ENCODE measurements at places on chromosomes 2 and 18.

DNA sequence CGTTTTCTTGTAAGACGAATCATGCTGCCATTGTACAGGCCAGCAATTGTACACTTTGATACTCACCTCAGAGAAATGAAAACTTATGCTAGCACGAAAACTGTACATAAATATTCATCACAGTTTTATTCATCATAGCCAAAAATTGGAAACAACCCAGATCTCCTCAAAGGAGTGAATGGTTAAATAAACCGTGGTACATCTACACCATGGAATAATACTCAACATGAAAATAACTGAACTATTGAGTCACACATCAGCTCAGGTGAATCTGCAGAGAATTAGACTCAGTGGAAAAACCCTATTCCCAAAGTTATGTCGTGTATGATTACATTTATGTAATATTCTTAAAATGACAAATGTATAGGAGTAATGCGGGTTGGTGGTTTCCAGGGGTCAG is 251.0 kb upstream of the HDAC4 start:
- DNase-seq = no peak

DNA sequence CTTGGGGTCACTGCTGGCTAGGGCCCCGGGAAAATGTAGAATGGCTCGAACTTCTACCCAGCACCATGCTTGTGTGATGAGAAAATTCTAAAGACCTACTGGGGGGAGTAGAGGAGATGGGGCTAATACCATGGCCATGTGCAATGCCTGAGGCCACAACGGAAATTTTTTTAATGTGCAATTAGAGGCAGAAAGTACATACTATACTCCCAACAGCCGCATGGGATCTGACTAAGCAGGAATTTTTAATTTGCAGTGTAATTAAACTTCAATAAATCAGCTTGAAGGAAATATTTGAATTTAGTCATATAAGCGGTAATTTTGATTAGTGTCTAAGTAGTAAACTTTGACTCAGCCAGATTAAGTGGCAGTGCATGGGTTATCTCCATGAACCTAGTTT is 53.2 kb upstream of the CNGA3 start:
- peak; percentile 14 for DNase-seq

DNA sequence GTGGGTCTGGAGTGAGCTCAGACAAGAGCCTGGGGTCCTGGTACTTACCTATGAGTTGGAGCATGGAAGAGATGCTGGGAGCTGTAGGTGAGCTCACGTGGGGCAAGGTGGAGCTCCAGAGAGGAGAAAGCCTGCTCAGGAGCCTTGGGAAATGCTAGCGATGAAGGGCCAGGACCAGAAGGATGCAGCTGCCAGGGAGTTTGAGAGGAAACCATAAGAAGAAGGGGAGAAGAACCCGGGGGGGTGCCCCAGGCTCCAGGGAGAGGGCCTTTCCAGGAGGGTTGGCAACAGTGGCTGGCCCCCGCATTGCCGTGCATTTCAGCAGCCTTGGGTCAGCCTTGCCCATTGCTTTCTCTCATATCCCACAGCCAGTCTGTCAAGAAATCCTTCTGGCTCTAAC is 268.7 kb downstream of the GLI2 start:
- no peak for DNase-seq

GRCh38 chr2:2033691-2034090 is 289.4 kb upstream of the PXDN start:
- no peak for DNase-seq

DNA sequence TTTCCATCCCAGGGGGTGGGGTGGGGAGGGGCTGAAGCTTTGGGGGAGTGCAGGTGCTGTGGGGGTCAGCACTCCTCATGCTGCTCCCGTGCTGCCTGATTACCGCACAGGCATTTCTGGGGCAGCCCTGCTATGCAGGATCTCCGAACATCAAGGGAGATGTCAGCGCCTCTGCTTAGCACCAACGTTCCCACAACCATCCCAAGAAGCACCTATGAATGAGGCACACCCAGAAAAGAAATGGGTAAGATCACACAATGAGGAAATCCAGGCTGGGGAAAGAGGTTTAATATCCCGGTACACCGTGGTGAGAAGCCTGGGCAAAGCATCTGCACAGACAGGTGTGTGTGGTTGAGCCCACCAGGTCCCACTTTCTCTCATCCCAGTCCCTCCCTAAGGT is 17.5 kb downstream of the GAREM2 start:
- no peak for DNase-seq

- DNase-seq = no peak
These were observed 134.5 kb downstream of the NEDD4L start for GRCh38 chr18:58178511-58178910.

DNA sequence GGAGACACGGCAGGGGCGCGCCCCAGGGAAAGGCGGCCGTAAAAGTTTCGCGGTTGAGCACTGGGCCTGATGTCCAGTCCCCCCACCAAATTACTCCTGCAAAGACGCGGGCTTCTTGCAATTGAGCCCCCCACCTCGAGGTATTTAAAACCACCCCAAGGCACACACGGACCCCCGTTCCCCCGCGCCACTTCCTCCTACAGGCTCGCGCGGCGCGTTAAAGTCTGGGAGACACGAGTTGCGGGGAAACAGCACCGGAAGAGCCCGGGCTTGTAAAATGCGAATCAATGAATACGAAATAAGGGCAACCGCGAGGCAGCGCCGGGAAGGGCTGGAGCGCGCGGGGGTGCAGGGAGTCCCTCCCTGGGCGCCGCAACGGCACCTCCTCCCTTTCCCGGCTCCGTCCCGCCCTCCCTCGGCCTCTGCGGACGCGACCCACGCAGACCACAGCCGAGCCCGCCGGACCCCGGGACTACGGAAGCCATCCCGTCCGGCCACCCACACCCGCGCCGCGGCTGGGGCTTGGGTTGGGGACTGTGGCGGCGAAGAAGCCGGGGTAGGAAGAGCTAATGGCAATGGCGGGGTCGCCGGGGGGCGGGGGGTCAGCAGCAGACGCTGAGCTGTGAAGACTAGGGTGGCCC is 918 bp upstream of the NETO1 start:
- DNase-seq = no peak

GRCh38 chr2:20796374-20796791 is 26.5 kb downstream of the LDAH start:
- no peak for DNase-seq

GRCh38 chr2:183269956-183270355 is 145.7 kb downstream of the NUP35 start:
- DNase-seq = no peak

DNA sequence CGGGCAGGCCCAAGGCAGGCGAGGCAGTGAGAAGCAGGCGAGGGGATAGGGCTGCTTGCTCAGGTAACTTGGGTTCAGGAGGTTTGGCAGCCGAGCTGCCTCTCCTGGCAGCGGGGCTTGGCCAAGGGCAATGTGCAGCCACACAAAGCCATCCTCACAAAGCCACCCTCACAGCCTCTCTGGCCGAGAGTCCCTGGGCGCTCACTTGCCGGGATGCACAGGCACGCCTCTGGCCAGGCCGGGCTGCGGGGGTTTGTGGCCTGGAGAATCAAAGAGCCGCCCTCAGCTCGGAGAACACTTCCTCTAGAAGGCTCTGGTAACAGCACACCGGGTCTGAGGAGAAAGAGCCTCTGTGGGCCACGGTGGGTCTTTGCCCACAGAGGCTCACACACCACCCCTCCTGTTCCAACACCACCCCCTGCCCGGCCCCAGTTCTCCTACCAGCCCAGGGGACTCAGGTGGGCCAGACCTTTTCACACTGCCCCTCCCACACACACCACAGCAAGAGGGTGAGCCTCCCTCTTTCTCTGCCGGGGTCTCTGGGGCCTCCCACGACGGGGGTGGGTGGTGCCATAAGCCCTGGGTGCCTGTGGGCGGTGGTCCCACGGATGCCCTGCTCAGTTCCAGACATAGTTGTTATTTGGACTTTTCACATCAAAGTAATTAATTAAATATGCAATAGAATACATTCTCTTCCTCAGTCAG is 186.9 kb downstream of the ZFP36L2 start:
- DNase-seq = no peak

DNA sequence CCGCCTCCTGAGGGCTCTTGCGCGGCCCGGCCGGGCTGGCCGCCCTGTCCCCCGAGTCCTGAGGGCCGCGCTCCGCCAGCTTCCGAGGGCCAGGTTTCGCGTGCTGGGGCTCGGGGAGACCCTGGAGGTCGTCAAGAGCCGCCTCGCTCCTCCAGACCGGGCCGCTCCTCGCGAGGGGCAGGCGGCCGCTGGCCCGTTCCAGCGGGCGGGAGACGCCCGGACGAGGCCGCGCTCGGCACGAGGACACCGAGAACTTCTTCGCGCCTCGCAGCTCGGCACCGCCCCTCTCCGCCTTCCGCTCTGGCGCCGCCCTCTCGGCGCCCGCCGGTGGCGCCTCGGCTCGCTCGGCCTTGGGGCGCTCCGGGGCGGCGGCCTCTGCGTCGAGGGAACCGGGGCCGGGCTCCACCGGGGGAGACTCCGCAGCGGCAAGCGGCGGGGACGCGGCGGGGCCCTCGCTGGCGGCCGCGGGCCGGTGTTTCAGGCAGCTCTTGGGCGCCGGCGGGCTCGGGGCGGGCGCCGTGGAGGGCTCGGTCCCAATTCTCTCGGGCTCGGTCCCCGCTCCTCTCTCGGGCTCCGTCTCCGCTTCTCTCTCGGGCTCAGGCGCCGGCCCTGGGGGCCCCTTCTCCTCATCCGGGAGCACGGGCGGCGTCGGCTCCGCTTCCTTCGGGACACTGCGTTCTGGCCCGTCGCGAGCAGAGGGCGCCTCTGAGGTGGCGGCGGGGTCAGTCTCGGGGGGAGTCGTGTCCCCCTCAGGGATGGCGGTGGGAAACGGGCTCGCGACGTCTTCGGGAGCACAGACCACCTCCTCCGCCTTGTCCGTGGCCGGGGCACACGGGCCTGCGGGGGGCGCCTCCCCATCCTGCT is 91.6 kb upstream of the MGAT4A start:
- DNase-seq = no peak

DNA sequence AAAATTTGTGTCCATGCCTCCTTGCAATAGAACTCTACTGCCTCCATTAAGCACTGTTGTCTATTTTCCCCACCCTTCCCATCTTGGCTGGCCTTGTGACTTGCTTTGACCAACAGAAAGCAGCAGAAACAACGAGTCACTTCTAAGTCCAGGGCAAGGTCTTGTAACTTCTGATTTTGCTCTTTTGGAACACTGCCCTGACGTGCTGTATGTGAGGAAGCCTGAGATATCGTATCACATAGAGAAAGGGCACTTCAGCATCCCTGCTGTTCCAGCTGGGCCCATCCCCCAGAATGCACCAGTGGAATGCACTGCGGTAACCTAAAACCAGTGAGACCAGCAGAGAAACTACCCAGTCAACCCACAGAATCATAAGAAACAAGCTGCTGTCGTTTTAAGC is 28.1 kb downstream of the NCKAP1 start:
- no peak for DNase-seq

Data from AG08395 (cell line).